Naive B cell (primary cell): ENCODE measurements at places on chromosomes 12 and 14.

- peak; percentile 47 for DNase-seq
Measured at GRCh38 chr14:103045371-103045869, 11.9 kb downstream of the CDC42BPB start.

DNA sequence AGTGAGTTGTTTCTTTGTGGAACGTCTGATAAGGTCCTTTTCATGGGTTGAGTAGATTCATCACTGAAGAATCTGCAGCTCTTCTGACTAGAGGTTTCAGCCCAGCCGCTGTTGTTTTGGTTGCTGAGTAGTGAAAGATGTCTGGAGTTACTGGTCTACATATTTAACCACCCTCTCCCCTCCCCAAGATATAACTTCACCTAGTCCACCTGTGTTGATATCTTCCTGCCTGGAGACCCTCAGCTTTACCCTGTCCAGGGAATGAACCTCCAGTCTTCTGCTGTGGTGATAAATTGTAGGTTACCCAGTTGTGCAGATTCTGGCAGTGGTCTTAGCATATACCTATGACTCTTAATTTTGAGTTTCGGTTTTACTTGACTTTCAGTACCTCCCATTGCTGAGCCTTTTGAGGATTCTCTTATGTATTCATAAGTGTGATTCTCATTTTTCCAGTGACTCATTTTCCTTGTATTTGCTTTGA is 62.9 kb downstream of the CCDC91 start:
- DNase-seq = no peak

GRCh38 chr12:59453475-59453874 is 142.4 kb upstream of the SLC16A7 start:
- no peak for DNase-seq

GRCh38 chr12:10632226-10632625 is 18.8 kb upstream of the MAGOHB start:
- DNase-seq = no peak

GRCh38 chr12:129200576-129200975 is 347.3 kb downstream of the GLT1D1 start:
- no peak for DNase-seq

- DNase-seq = no peak
Measured at GRCh38 chr14:103542605-103543088, 13.7 kb downstream of the TRMT61A start.

- no peak for DNase-seq
Measured at GRCh38 chr14:20440882-20441281, 4.9 kb upstream of the KLHL33 start.

DNA sequence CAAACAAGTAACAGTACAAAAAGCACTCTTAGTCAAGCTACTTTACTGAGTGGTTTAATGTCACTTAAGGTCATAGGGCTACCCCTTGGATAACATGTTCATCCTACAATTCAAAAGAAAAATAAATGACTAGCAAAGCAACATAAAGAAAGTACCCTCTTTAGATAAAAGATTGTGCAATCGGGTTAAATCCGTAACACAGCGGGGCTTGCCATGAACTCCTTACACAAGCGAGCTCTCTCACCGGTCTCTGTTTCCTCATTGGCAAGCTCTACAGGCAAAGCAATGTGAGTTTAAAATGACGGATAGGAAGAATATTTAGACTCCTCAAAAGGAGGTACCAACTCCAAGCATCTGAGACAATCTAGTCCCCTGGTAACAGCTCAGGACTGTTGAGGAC is 140.6 kb downstream of the EGLN3 start:
- DNase-seq = no peak

DNA sequence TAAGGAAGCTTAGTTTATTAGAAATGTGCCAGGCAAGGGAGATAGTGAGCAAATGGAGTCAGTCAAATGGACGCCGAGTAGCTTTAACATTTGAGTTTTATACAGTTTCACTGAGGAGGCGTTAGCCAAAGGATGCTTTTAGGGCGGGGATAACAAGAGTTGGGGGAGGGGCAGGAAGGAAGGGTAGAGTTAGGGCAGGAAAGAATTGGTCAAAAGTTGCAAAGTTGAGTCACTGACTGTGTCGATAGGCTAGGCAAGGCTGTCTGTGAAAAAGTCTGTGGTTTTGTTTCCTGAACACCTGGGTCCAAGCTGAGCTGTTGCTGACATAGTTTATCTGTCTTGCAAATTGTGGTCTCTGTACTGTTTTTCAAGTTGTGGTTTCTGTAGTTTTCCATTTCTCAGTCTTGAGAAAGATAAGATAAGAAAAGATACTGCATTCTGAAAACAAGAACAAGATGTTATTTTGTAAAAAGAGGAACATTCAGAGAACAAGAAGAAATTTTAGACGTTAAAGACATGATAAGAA is 62.6 kb upstream of the RESF1 start:
- peak; percentile 94 for DNase-seq

DNA sequence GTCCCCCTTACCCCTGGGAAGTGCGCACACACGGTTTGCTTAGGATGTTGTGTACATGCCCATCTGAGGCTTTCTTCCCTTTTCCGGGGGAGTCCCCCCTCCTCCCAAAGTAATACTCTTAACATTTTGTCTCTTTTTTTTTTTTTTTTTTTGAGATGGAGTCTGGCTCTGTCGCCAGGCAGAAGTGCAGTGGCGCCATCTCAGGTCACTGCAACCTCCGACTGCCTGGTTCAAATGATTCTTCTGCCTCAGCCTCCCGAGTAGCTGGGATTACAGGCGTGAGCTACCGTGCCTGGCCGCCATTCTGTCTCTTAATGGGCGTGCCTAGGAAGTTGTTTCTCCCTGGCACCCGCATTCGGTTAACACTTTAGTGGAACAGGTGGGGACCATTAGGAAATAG is 4.5 kb upstream of the GMFB start:
- DNase-seq = no peak

DNA sequence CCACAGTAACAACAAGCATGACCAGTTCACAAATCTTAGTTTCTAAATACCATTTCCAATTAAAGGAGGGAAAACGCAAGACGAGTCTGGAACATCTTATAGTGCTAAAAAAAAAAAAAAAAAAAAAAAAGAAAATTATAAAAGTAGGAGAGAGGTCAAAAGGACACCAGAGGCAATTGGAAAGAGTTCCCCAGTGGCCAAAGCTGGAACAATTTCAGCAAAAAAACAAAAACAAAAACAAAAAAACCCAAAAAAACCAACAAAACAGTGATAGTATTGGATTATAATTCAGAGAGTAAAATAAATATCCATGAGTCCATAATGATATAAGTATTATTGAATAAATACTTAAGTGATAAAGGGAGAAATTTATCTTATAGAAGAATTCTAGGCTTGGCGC is 10.3 kb upstream of the NAP1L1 start:
- no peak for DNase-seq

DNA sequence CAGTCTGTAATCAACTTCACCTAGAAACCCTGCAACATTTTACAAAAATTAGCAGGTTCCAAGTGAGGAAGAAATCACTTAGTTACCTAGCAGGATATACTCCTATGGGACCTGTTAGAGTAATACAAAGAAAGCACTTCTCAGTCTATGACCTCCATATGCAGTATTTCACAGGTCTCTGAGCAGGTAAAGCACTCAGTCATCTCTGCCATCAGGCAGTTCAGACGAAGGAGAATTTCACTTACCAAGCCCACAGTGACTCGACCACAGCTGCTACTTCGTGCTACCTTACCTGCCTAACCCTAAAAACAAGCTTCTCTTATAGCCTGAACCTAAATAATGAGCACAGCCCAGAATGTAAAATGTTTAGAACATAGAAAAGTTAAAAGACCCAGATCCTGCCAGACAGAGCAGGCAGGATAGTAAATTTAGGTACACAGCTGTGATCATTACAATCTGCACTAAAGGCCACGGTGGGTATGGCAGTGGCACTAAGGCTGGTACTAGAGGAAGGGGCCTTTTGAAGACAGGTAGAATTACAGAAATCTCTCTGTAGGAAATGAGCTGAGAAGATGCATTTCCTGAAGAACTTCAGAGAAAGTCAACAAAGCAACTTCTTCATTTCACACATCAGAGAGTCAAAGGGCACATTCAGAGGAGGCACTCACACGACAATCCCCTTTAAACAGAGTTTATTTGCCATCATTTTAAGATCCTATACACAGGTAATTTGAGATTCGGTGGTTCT is 35.7 kb downstream of the DCAF5 start:
- DNase-seq = no peak

GRCh38 chr14:90061685-90062126 is at the start of gene KCNK13:
TSS of gene KCNK13 (plus strand) at chr14:90061994. CDS start at chr14:90062206, 212 bp downstream.
- no peak for DNase-seq

DNA sequence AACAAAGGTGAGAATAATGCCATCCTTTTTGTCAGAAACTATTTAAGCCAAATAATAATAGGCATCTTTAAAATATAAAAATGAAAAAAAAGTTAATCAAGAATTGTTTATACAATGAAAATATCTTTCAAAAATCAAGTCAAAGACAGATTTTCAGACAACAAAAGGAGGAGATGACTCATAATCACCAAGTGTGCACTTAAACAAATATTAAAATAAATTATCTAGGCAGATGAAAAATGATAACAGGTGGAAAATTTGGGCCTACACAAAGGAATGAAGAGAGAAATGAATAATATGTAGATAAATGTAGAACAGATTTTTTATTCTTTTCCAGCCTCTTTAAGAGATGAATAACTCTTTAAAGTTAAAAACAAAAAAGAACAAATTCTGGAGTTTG is 250.0 kb upstream of the PLEKHG7 start:
- DNase-seq = no peak

DNA sequence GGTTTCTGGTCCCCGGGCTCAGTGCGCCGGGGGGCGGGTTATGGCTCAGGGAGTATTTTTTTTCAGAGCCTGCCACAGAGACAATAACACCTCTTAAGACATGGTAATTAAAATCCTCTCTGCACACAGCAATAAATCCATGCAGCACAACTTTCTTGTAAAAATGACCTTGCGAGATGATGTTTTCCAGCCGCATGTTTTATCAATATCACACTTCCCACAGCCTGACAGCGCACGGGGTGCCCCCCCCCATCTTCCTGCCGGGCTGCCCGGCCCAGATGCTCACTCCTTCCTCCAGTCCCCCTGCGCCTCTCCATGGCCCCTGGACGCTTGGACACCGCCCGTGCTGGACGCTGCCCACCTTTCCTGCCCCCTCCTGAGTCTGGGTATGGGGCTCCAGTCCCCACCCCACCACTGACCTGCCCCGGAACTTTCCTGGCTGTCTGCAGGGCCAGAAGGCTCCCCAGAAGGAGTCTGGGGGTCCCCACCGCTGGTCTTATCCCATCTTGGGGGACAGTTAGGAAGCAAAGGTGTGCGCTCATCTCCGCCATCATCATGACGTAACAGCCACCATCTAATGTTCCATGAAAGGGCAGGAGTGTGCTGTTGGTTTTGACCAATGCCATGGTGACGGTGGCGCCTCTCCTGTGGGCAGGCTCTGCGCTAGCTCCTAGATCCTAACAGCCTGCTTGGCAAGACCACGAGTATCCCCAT is 182.9 kb downstream of the KIF26A start:
- DNase-seq = no peak

DNA sequence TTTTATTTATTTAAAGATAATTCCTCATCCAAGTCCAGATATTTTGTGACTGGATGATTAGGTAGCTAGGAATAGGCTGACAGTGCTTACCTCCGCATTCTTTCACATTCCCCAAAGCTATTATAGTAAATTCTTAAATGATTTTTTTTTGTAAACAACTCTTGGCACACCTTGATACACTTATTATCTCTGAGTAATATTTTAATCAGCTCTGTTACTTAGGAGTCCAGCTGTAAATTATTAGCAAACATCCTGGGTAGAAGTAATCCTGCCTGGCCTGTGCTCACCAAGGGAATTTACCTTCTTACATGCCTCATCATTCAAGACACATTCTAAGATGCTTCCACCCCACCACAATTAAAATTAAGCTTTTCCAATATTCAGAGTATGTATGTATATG is 186.1 kb downstream of the SLC2A13 start:
- no peak for DNase-seq

- no peak for DNase-seq
Measured at GRCh38 chr14:95232894-95233584, 75.7 kb upstream of the DICER1 start.

GRCh38 chr12:49364989-49365388 is 2.3 kb upstream of the SPATS2 start:
- DNase-seq = no peak

DNA sequence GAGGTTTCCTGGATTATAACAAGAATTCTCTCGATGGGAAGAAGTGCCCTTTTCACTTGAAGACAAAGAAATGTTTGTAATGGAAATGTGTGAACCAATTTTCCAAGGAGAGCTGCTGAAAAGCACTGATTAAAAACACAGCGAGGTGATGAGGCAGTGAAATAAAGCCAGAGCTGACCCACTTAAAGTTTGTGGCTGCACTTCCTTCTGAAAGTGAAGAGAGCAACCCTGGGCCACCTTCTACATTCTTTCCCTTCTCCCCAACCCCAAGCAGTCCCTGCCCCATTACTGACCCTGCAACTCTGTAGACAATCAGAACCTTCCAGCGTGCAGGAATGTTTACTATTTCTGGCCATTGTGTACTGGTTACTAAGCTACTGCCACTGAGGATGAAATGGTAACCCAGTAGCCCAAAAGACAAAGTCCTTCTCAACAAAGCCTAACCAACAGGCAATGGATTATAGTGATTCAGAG is 173.9 kb downstream of the TTC7B start:
- no peak for DNase-seq

- no peak for DNase-seq
Measured at GRCh38 chr14:93064411-93065271, 51.1 kb downstream of the ITPK1 start.

- no peak for DNase-seq
Measured at GRCh38 chr12:71601546-71601945, 62.1 kb downstream of the ZFC3H1 start.

- no peak for DNase-seq
Measured at GRCh38 chr12:6106218-6106617, 18.3 kb downstream of the VWF start.

DNA sequence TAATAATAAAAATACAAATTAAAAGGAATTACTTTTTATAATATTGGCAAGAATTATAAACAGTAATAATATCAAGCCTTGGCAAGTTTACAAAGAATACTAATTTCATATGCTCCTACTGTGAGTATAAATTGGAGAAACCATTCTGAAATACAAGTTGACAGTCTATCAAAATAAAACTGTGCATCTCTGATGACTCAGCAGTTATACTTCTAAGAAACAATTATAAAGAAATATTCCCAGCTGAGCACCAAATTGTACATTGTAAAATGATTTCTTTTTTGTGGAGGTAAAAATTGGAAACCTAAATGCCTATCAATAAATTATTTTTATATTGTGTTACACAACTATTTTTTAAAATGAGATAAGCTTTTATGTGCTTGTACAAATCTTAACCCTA is 35.5 kb upstream of the KCNC2 start:
- DNase-seq = no peak

DNA sequence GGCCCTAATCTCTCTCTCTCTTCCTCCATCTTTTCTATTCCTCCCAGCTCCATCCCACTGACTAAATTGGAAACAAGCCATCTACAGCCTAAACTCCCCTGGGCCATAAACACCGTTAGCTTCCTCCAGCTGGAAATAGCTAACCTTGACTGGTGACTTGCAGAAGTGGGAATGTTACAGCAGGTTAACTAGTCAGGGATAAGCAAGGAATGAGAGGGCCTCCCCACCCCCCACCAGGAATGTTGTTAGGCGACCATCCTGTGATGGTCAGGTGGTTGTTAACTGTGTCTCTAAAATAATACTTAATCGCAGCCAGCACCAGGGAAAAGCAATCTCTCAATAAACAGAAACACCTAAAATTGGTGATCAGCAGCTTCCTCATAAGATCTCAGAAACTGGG is 40.8 kb downstream of the MIS18BP1 start:
- no peak for DNase-seq
